NCI-H1092 (cell line): ENCODE measurements at places on chromosomes 16 and 17.

DNA sequence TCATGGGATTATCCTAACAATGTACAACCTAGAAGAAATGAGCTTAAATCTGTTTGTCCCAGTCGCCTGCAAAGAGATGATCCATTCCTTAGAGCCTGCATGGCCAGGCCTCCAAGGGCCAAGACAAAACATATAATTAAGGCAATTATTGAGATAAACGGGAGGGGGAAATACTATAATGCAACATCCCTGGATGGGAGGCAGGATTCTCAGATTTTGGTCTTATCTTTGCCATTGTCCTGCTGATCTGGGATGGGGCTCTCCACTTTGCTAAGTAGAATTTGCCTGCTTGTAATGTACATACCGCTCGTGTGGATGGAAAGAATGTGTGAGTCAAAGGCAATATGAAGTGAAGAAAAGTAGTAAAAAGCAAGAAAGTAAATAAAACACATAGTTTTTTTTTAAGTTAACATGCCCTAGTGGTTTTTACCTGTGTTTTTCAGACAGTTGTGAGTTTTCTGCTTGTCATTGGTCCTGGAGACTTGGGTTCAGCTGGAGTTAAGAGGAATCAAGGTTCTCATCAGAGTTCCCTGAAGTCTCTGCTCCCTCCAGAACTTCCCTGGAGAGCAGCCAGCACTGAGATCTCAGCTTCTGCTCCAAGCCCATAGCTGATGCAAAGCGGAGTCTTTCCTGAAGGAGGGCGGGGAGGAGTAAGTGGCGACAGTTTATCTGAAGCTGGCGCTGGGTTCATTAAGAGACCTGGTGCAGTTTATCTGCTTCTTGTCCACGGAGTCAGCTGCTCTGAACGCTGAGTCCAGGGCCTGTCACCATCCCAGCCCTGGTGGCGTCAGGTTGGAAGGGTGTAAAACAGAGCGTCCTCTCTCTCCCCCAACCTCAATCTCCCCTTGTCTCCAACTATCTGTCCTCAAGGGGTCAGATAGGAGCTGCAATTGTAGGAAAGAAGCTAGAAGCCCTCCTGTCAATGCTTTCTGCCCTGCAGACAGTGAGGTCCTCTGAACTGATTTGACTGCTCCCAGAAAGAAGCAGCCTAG, 30.1 kb downstream of the HOXB1 start:
- DNase-seq, result peak; percentile 42

DNA sequence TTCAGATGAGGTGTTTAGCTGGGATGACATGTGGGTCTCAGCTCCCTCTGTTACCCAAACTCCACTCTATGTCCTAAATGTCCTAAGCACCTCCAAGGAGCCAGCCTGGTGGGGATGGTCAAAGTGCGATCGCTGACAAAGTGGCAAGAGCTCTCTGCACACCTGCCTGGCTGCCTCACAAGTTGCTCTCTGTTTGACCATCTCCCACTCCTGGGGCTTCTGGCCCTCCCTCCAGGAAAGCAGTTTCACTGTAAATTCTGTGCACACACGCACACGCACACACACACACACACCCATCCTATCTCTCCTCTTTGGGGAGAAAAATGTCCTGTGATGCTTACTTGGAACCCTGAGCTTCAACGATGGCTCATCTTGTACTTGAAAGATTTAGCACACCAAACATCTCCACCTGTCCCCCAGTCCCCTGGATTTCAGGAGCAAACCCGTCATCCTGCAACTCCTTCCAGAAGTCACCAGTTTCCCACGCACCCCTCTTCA, 1.7 kb downstream of the PITPNA start:
- no peak for DNase-seq

- no peak for DNase-seq
Observed at GRCh38 chr17:29022074-29022473, 16.2 kb upstream of the SEZ6 start.

- no peak for DNase-seq
Observed at GRCh38 chr17:77373299-77374169, 232.8 kb downstream of the SEC14L1 start.

- DNase-seq, result no peak
Observed at GRCh38 chr17:29063992-29064391, 21.1 kb downstream of the PIPOX start.

GRCh38 chr17:27576477-27577083, 54.4 kb upstream of the LGALS9 start:
- DNase-seq, result no peak

DNA sequence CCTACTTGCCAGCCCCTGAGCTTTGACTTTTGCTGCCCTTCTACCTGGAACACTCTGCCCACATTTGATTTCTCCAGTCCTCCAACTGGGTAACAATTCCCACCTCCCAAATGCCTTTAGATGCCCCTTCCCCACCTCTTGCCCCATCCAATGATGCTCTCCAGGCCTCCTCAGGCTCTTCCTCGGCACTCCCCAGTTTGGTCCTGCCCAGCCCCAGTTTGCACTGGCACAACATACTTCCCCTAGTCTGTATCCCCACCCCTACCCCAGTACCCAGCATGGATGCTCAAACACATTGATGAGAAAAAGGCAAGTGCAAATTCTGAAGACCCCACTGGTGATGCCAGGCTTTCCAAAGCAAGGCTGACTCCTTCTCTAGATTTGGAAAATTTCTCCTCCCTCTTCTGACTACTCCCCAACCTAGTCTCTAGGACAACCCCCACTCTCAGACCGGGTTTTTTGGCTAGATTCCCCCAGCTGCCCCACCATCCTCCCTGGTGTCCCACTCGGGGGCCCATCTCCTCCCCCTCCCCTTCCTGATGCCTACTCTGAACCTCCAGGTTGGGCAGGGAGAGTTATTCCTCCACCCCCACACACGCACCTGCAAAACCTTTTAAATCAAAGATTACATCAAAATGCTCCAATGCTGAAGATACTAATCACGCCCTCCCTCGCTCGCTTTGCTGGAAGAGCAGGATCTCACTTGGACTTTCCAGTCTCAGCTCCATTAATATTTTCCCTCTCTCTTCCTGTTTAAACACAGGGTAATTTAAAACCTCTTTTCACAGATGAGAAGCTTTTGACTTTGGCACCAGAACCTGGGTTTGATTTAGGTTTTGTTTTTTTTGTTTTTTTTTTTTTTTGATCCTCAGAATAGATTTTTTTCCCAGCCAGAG, 94.9 kb downstream of the TMEM132E start:
- peak; percentile 66 for DNase-seq

- DNase-seq, result no peak
Observed at GRCh38 chr17:77675816-77676215, 282.7 kb upstream of the TNRC6C start.

GRCh38 chr16:19871721-19872120, 12.9 kb downstream of the GPRC5B start:
- no peak for DNase-seq
